ENCODE measurements at places on chromosomes 3 and 15.

DNA sequence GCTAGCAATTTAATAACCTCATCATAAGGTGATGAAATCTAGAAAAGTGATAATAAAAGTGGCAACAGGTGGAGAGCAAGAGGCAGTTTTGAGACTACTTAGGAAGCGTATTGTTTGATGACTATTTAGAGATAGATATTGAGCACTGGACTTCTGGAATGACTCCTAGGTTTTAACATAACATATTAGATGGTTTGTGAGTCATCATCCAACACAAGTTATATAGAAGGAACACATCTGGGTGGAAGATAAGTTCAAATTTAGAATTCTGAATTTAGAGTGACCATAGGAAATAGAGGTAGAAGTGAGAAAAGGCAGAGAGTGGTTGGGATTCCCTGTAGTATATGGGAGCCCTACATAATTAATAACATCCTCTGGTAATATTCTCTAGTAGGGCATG is 282.8 kb upstream of the ALCAM start:
- no peak for DNase-seq

- no peak for DNase-seq
Measured at GRCh38 chr15:100899601-100900000, 19.6 kb upstream of the LRRK1 start.

DNA sequence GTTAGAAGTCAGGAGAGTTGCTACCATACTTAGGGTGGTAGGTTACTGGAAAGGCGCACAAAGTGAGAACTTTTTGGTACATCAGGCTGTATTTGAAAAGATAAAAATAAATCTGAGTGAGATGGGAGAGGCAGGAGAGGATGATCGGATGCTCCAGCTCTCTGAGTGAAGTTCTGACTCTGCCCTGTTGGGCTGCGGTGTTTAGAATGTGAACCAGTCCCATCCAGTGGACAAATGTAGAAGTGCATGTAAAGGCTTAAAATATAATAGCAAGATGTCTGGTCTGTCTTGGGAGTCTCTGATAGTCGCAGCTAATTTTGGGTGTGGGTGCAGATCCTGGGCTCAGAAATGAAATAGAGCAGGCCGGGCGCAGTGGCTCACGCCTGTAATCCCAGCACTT is 30.4 kb downstream of the ACKR2 start:
- peak; percentile 39 for DNase-seq

DNA sequence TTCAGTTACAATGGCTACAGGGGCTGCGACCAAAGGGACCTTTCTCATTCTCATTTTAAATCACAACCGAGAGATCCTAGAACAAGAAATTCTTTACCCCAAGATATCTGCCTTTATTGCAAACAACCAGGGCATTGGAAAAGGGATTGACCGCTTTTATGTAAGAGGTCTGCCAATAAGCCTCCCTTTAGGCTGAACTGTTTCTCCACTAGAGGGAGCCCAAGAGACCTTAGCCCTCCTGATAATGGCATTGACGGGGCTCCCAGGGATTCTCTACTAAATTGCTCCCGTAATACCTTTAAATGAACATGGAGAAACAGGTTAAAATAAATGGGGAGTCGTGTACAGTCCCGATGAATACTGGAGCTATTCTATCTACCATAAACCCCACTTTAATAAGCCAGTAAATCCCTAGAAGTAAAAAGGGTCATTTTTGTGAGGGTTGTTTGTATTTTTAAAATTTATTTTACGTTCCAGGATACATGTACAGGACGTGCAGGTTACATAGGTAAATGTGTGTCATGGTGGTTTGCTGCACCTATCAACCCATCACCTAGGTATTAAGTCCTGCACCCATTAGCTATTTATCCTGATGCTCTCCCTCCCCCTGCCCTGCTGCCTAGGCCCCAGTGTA is 7.5 kb upstream of the IGSF10 start:
- peak; percentile 32 for DNase-seq

GRCh38 chr3:20141851-20142250 is 44.2 kb downstream of the SGO1 start:
- no peak for DNase-seq

DNA sequence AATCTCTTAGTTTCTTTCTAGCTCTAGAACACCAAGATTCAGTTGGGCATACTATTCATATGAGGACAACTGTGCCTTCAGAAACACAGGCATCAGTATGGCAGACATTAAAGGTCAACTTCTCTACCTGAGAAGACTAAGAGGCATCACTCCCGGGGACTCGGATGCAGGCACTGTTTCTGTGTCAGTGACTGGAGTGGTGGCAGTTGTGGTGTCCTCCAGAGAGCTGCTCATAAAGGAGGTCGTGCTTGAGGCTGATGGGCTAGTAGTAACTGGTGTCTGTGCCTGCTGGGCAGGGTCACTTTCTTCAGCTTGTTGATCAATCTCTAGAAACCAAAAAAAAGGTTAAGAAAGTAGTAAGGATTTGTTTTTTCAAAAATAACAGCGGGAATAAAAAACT is 75.2 kb downstream of the FBXL22 start:
- DNase-seq: no peak

GRCh38 chr15:92881211-92881754 is 18.8 kb upstream of the CHD2 start:
- no peak for DNase-seq

- DNase-seq: no peak
Measured at GRCh38 chr3:62210011-62210410, 163.3 kb downstream of the FEZF2 start.

DNA sequence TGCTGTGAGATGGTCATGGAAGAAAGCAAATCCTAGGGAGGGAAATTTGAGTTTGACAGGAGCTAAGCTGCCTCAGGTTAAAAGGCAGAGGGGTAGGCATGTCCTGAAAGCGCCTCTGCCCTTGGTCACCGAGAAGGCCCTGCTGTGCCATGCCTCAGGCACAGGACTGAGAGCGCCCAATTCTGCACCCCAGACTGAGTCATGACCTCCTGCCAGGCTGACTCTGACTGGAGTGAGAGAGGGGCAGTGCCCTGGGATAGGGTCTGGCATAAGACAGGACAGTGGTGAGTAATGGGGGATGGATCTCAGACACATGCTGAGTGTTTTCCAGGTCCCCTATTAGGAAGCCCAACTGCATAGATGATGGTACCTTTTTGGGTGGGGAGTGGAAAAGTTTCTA is 44.4 kb downstream of the EPHB1 start:
- DNase-seq: no peak

GRCh38 chr3:119716998-119717397 is 14.2 kb downstream of the CFAP91 start:
- DNase-seq: no peak

- DNase-seq: no peak
Measured at GRCh38 chr3:64799606-64800005, 111.8 kb upstream of the ADAMTS9 start.

DNA sequence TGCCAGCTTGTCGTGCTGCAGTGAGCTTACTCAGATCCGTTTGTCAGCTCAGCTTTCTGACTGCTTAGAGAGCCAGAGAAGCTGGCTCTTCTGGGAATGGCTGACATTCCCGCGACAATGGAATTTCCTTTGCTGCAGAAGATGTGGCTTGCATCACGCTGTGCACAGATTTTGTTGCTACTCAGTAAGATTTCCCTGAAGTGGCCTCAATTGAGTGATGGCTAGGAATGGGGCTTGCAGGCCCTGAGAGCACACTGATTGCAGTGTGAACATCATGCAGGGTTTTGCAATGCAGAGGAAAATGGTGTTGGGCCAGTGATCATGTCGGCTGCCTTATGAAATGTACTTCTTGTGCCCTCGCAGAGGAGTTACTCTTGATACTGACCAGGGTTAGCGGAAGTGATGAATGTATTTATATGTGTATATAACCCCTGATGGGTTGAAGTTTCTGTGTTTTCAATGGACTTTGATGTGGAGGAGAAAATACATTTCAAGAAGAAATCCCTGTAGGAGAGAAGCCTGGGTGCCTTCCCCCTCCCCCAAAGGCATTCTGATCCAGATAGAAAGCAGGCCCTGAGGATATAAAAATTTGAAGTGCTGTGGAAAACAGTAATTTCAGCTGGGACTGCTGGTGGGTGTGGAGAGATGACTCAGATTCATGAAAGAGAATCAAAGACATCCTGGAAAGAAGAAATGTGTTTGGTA is 102.5 kb upstream of the PDZRN3 start:
- DNase-seq: no peak

DNA sequence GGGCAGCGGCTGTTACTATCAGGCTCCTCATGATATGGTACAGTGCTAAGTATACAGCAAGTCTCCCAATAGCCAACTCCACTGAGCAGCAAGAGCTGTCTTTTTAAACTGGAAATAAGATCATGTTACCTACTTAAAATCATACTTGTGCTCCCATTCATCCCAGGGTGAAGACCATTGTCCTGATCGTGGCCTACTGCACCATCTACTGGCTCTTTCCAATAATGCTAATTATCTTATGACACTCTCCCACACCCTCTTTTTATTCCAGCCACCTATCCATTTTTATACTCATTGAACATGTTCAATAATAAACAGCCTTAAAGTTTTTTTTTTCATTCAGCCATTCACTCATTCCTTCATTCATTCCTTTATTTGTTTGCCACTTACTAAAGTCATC is 117.7 kb downstream of the GBE1 start:
- no peak for DNase-seq

- DNase-seq: no peak
Measured at GRCh38 chr15:44537735-44538240, 841 bp downstream of the EIF3J start.

- no peak for DNase-seq
Measured at GRCh38 chr3:142273501-142273900, 48.1 kb upstream of the GK5 start.

DNA sequence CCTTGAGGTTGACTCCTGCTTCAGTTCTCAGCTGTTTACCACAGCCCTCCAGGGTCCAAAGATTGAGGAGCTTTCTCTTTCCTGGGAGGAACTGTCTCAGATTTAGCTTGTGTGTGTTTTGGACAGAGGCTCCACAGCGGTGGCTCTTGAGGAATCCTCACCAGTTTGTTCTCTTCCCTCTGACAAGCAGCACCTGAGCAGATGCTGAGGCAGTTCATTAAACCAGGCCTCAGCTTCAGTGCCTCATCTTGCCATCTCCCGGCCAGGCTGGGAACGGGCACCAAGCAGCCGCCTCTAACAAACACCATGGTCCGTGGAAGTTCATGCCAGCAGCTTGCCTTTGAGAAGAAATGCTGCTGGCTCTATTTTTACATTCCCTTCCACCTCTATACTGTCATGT is 25.8 kb upstream of the TIMP4 start:
- no peak for DNase-seq

DNA sequence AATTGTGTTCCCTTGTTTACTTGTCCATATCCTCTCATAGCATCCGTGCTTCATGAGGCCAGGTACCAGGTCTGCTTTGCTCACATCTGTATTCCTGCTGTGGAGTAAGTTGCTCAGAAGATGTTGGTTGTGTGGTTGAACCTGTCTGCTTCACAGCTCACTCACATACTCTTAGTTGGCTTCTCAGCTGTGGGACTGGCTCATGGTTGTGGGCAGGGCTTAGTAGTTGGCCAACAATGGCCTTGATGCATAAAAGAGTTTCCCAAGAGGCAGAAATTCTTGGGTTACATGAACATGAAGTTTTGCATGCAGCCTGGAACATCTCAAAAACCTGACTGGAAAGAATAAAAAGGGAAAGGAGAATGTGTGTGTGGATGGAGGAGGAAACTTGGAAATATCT is 17.0 kb downstream of the CELF6 start:
- DNase-seq: no peak

DNA sequence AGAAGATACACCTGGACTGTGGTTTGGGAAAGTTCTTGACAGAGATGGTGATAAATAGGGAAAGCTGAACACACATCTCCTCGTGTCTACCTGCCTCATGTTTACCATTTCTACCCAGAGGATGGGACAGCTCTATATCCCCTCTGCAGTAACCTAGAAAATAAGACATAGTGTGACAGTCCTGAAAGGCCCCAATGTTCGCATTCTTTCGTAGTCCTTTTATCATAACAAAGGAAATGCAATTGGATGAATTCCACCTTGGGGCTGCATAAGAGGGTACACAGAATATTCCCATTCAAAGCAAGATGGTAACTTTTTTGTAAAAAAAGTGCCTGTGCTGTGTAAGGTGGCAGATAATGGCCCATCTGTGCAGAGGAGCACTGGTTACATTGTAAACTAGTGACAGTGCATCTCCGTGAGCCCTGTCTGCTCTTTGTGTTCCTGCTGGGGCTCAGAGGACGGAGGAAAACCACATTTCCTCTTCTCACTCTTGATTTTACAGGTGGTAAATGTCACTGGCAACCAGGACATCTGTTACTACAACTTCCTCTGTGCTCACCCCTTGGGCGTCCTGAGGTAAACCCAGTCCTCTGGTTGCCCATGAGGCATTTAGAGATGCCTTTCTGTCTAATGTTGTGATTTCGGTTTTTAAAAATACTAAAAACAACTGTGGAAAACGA is 74.3 kb downstream of the SIDT1 start:
- DNase-seq: no peak

GRCh38 chr3:175248832-175249231 is 389.7 kb downstream of the NAALADL2 start:
- DNase-seq: no peak

DNA sequence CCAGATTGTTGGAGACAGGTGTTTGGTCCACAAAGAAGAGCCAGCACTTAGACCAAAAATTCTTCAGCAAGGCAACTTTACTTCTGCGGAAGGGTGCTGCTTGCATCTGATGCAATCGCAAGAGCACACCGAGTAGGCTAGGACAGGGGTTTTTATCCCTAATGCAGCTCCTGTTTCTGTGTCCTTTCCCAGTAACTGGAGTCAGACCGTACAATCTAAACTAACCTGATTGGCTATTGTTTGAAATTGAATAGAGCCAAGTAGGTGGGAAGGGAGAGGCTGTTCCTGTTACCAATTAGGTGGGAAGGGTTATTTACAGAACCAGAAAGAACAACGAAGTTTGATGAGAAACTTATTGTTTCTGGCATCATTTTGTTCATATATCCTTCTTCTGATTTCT is 77.6 kb downstream of the CHCHD4 start:
- no peak for DNase-seq

- DNase-seq: no peak
Measured at GRCh38 chr15:34783991-34784390, 11.4 kb downstream of the ACTC1 start.

- DNase-seq: no peak
Measured at GRCh38 chr3:102353805-102354204, 81.0 kb upstream of the ZPLD1 start.

DNA sequence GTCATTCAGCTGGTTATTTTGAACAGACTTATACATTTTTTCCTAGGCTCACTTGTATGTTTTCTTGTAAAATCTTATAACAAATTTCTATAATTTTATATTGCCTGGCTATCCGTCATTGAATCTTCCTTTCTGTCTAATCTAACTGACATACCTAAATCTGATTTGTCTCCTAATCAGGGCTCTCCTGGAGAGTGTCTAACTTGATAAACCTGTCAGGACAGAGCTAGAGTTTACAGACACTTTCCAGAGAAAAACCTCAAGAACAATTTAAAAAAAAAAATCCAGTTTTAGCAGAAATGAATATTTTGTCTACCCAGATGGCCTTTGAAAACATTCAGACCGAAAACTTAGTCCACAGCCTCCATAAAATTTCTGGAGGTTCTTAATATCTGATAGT is 1305.8 kb downstream of the ROBO1 start:
- DNase-seq: no peak
